ENCODE measurements at places on chromosomes 2 and 18. TPM values are rescaled to one million over a fixed set of nuclear protein-coding genes. Genes with fewer than 3 reads are reported as not detected.
A peak's percentile ranks its signal among the peaks of the same experiment; 100 is the strongest.

- H3K4me1 ChIP-seq: peaks cover 2% of the 10 kb centered on the region
- no peak overlapping the region for H3K4me3 ChIP-seq
- H3K27ac ChIP-seq: no peak overlapping the region
- DNase-seq: no peak
- peaks cover 1% of the 10 kb centered on the region for H3K36me3 ChIP-seq
- H3K27me3 ChIP-seq: no peaks in the 10 kb centered on the region
Measured at GRCh38 chr2:205047273-205047839, 502.1 kb downstream of the PARD3B start.

GRCh38 chr2:72915320-72915906 is 1.9 kb upstream of the EMX1 start:
- no peaks in the 10 kb centered on the region for H3K36me3 ChIP-seq
- peak overlapping the region; percentile 29 for H3K4me3 ChIP-seq
- peaks cover 78% of the 10 kb centered on the region for H3K27me3 ChIP-seq
- peaks cover 30% of the 10 kb centered on the region for H3K4me1 ChIP-seq

Gene ALPP
- not detected for total RNA-seq

Gene NT5C1B
- not detected for total RNA-seq

DNA sequence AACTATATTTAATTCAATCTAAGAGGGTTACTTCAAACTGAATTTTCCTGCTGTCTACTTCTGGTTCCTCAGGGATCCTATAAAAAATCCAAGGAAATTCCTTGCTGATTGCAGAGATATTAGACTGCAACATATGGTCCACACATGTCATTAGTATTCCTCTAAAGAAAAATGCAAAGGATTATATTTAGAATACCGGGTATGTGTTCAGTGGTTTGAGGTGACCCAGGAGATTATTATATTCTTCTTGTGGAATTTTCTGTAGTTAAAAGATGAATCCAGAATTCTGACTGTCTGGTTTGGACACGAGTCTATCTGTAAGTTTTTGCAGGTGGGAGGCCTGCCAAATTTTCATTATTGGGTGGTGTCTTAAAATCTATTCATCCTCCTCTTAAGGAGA is 18.2 kb downstream of the HOXD1 start:
- no peaks in the 10 kb centered on the region for H3K36me3 ChIP-seq
- H3K27ac ChIP-seq: no peak overlapping the region
- peaks cover 29% of the 10 kb centered on the region for H3K27me3 ChIP-seq
- no peaks in the 10 kb centered on the region for H3K4me1 ChIP-seq
- no peak overlapping the region for H3K4me3 ChIP-seq
- no peak for DNase-seq

Gene CDKL4
- 0.29 TPM for total RNA-seq

DNA sequence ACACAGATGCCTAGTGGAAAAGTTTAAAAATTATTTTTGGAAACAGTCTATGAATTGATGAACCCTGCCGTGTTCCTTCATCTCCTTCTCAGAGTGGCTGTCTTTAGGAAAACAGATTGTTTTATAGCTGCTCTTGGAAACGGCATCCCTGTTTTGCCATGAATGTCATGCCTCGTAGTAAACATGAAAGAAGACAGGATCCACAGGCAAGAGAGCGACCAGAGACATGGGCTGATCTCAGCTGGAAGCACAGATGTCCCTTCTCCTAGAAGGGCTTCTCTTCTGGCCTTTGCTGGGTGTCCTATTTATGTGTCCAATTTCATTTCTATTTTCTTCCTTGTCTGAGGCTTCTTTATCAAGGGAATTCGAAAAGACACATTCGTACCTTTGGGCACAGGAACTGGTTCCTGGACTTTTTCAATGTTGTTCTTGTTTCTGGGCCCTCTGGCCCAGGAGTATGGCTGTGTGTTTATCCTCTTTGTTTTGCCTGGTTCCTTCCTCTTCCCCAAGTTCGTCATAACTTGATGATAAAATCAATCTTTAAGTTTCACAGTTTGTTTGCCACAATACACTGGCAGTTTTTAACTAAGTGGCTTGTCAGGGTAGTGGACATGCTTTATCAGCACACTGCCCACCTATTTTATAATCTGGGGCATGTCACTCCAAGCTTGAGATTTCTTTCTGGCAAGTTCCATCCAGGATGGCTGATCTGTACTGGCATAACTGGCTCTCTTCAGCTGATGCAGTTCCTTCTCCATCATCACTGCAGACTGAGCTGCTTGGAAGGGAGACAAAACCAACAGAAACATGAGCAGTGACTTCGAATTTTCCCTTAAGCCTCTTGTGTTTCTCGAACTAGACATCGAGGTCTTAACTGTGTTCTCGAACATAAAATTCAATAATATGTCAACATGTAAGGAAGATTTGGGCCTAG is 63.2 kb upstream of the MGAT4A start:
- H3K27me3 ChIP-seq: no peaks in the 10 kb centered on the region
- DNase-seq: no peak
- no peak overlapping the region for H3K27ac ChIP-seq
- H3K36me3 ChIP-seq: no peaks in the 10 kb centered on the region
- no peak overlapping the region for H3K4me3 ChIP-seq
- no peaks in the 10 kb centered on the region for H3K4me1 ChIP-seq

DNA sequence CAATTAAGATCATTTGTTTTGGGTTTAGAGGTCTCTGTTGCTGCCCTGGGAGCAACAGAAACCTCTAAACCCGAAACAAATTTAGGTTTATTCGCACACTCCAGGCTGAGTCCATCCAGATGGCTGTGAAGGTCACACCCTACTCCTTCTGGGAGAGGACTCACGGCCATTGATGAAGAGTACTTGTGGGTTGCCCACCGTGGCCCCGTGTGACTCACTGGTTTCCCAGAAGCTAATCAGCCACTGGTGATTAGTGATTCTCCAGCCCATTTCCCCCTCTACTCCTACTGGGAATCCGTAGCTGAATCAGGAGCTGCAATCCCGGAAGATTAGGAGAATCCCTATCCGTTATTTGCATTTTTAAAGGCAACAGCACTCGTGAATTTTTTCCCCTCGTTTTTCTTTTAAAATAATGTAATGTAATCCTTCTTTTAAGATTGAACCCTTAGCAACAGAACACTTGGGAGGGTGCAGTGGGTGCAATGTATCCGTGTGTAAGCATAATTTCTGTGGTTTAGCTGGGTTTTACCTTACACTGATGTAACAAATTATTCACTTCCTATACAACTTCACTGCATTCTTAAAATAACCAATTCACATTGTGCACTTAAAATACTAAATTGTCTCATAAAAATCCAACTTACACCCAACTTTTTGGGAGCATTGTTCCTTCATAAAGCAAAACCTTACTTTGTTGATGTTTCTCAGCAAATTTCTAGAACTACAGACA is 27.5 kb upstream of the EPAS1 start:
- no peak overlapping the region for H3K4me3 ChIP-seq
- H3K27ac ChIP-seq: peak overlapping the region; percentile 60
- H3K4me1 ChIP-seq: peaks cover 16% of the 10 kb centered on the region

DNA sequence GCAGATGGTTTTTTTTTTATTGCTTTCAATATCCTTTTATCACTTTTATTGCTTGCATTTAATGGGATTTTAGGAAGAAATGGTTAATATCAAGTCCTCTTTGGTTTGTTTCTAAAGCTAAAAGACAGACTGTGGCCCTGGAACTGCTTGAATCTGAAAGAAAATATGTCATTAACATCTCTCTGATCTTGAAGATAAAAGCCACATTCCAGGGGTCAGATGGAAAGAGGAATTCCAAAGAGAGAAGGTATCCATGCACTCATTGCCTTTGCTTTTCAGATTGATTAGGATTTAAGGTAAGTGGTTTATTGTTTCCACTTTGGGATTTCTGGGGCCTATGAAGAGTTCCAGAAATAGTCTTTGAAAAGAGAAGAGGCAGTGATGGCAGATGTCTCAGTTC is 54.1 kb downstream of the ARHGEF33 start:
- DNase-seq: no peak
- no peaks in the 10 kb centered on the region for H3K36me3 ChIP-seq
- H3K4me1 ChIP-seq: no peaks in the 10 kb centered on the region
- H3K27ac ChIP-seq: no peak overlapping the region
- no peak overlapping the region for H3K4me3 ChIP-seq
- H3K27me3 ChIP-seq: no peaks in the 10 kb centered on the region

DNA sequence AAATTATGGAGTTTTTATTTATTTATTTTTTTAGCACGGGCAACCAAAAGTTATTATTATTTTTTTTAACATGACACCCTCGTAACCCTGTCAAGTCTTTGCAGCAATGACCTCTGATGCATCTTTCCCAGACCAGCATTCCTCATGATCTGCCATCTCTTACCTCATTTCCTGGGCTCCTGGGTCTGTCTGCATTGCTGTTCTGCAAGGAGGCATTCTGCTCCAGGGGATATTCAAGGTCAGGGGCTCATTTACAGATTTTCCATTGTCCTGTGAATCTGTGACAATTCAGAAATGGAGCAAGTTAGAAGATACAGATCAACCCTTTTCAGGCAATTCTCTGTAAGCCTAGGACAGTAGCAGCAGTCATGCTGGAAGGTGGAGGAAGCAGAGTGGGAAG is 43.0 kb downstream of the NGEF start:
- H3K4me3 ChIP-seq: no peak overlapping the region
- peaks cover 4% of the 10 kb centered on the region for H3K27me3 ChIP-seq
- no peak for DNase-seq
- H3K36me3 ChIP-seq: no peaks in the 10 kb centered on the region

Gene VAMP5
- 28.0 TPM for total RNA-seq

Gene ECEL1
- 0.72 TPM for total RNA-seq

GRCh38 chr2:25286723-25287483 is 54.8 kb downstream of the DNMT3A start:
- no peak for DNase-seq
- H3K27me3 ChIP-seq: no peaks in the 10 kb centered on the region
- H3K4me1 ChIP-seq: peaks cover 52% of the 10 kb centered on the region
- H3K36me3 ChIP-seq: peaks cover 50% of the 10 kb centered on the region

DNA sequence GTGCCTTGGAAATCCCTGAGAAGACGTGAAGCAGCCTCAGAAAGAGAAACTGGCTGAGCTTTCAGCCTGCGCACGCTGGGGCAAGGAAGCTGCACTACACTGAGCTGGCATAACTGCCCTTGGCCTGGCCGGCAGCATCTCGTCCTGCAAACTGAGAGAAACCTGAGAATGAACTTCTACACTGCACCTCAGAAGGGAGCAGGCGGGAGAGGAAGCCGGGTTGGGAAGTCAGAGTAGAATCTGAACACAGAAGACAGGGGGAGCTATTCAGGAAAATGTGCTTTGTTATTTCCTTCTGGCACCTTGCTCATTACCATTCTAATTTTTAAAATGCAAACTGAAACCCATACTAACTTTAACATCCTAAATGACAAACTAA is 70.9 kb downstream of the ZEB2 start:
- peaks cover 43% of the 10 kb centered on the region for H3K4me1 ChIP-seq
- peaks cover 5% of the 10 kb centered on the region for H3K36me3 ChIP-seq
- no peaks in the 10 kb centered on the region for H3K27me3 ChIP-seq
- DNase-seq: peak; percentile 10
- peak overlapping the region; percentile 38 for H3K27ac ChIP-seq

DNA sequence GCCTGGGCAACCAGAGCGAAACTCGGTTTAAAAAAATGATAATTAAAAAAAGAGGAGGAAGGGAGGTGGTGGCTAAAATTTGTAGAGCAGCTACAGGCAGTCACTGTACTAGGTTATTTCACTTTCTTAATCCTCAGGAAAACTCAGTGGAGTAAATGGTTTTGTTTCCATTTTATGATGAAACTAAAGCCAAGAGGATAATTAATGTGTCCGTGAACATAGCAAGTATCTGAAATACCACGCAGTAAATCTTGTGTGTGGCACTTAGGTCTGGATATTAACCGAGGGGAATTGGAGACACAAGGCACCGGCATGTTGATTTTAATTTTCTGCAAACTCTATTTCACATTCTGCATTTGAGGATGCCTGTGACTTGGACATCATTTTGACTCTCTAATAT is 14.5 kb downstream of the SH3BP4 start:
- H3K27ac ChIP-seq: no peak overlapping the region
- no peaks in the 10 kb centered on the region for H3K36me3 ChIP-seq
- H3K4me3 ChIP-seq: no peak overlapping the region
- H3K4me1 ChIP-seq: no peaks in the 10 kb centered on the region
- no peak for DNase-seq
- peaks cover 6% of the 10 kb centered on the region for H3K27me3 ChIP-seq

Gene HOXD4
- total RNA-seq: not detected

Gene SP140L
- total RNA-seq: 43.8 TPM

- DNase-seq: no peak
- H3K4me1 ChIP-seq: no peaks in the 10 kb centered on the region
- no peak overlapping the region for H3K27ac ChIP-seq
- no peaks in the 10 kb centered on the region for H3K27me3 ChIP-seq
- no peaks in the 10 kb centered on the region for H3K36me3 ChIP-seq
Measured at GRCh38 chr18:11066038-11066437, 83.3 kb downstream of the PIEZO2 start.

DNA sequence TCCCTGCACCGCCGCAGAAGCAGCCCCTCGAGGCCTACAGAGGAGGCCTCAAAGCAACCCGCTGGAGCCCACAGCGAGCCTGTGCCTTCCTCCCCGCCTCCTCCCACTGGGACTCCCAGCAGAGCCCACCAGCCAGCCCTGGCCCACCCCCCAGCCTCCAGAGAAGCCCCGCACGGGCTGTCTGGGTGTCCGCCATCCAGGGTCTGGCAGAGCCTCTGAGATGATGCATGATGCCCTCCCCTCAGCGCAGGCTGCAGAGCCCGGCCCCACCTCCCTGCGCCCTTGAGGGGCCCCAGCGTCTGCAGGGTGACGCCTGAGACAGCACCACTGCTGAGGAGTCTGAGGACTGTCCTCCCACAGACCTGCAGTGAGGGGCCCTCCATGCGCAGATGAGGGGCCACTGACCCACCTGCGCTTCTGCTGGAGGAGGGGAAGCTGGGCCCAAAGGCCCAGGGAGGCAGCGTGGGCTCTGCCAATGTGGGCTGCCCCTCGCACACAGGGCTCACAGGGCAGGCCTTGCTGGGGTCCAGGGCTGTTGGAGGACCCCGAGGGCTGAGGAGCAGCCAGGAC is 31.2 kb downstream of the GPC1 start:
- peaks cover 5% of the 10 kb centered on the region for H3K36me3 ChIP-seq
- no peaks in the 10 kb centered on the region for H3K27me3 ChIP-seq
- DNase-seq: no peak

Gene CXCR1
- not detected for total RNA-seq

DNA sequence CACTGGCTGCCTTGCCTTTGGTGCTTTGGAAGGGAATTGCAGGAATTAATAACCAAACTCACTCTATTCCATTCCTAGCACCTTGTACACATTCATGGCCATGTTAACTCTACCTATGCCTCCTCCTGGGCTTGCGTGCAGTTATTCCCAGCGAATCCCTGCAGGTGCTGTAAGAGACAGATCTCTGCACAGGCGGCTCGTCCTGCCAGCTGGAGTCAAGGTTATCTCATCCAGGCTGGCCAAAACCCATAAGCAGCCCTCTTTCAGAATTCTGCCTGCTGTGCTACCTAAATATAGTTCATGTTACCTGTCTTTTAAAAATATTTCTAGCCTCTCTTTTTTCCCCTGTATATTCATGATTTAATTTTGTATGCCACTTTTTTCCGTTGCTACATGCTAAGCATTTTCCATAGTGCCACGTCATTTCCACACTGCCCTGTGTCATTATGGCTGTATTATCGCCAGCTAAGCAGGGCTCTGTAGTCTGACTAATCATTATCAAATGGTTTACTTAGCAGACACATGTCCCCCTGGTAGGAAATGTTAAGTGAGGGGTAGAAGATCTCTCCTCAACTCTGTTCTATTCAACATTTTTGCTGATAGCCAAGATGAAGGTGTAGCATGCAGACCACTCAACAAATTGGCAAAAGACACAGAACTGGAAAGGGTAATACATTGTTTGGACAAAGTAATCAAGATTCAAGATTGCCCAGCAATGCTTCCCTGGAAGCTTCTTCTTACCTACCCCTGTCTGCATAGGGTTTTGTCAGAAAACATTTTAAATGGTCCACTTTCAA is 79.7 kb upstream of the TAF1B start:
- H3K36me3 ChIP-seq: no peaks in the 10 kb centered on the region
- H3K27me3 ChIP-seq: peaks cover 9% of the 10 kb centered on the region
- peaks cover 18% of the 10 kb centered on the region for H3K4me1 ChIP-seq

Data from activated CD8-positive, alpha-beta T cell treated with anti-CD3 and anti-CD28 coated beads for 36 hours (primary cell).